Fibroblast of skin of back (primary cell): ENCODE measurements at places on chromosomes 12 and 14.

DNA sequence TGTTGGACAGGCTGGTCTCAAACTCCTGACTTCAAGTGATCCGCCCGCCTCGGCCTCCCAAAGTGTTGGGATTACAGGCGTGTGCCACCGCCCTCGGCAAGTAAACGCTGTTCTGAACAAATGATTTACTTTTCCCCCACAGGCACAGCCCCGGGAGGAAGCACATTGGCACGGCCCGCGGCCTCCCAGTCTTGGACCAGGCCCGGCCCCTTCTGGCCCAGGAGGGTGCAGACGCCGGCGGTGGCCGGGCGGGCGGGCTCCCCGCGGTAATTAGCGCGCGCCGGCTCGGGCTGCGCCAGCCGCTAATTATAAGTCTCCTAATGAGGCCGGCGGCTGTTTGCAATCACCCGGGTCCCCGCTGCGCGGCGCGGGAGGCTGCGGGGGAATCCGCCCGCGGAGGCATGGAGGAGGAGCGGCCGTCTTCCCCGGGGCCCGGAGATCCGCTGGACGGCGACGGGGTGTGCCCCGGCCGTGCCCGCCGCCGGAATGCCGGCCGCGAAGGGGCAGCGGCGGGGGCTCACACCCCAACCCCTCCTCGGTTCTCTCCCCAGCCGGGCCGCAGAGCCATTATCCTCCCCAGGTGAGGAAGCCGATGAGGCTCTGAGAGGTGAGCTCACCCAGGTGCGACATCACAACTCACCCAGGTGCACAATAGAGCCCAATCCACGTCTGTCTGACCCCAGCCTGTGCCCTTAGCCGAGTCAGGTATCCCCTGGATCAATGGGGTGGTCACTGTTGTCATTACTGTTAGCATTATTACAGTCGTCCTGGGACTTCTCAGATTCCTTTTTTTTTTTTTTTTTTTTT lies 3.3 kb upstream of the POP5 start:
- DNase-seq: no peak

- no peak for DNase-seq
Observed at GRCh38 chr12:77324416-77324762, 259.0 kb upstream of the E2F7 start.

DNA sequence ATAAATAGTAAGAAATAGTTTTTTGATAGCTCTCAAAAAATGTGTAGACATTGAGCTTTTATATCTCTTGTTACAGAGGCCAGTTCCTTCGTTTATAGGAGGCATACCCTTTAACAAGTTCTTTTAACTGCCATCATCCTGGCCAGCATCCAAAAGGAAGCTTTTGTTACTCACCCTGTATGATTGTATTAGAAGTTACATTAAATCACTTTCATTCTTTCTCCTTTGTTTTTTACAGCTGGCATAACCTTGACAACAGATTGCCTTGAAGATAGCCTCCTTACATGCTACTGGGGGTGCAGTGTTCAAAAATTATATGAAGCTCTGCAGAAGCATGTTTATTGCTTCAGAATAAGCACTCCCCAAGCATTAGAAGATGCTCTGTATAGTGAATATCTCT lies 20.1 kb downstream of the CGRRF1 start:
- DNase-seq: peak; percentile 56

DNA sequence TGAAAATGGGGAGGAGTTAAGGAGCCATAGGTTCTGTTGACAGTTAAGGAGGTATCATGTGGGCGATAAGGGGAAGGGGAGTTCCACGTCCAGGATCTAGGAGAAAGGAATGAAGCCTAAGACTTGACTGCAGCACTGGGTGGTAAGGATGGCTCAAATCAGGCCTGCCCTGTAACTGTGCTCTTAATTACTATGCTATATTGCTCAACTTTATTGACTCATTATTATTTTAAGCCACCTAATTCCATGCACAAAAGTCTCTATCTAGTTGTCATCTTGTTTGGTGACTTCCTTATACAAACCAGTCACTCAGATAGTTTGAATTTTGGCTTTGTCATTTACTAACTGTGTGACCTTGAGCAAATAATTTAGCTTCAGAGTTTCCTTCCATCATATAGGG lies 242.1 kb upstream of the ARHGAP5 start:
- DNase-seq: no peak

DNA sequence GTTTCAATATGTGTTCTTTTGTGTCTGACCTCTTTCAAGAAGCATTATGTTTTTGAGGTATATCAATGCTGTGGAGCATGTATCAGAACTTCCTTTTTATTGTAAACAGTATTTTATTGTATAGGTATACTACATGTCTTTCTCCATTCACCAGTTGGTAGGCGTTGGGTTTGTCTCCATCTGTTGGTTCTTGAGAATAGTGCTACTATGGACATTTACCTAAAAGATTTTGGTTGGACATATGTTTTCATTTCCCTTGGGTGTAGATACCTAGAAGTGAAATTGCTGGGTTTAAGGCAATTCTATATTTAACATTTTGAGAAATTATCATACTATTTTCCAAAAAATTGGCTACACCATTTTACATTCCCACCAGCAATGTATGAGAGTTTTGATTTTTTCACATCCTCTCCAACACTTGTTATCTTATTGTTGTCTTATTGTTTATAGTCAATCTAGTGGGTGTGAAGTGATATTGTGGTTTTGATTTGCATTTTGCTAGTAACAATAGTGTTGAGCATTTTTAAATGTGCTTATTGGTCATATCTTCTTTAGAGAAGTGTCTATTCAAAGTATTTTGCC lies 409.2 kb downstream of the IPO8 start:
- peak; percentile 35 for DNase-seq

DNA sequence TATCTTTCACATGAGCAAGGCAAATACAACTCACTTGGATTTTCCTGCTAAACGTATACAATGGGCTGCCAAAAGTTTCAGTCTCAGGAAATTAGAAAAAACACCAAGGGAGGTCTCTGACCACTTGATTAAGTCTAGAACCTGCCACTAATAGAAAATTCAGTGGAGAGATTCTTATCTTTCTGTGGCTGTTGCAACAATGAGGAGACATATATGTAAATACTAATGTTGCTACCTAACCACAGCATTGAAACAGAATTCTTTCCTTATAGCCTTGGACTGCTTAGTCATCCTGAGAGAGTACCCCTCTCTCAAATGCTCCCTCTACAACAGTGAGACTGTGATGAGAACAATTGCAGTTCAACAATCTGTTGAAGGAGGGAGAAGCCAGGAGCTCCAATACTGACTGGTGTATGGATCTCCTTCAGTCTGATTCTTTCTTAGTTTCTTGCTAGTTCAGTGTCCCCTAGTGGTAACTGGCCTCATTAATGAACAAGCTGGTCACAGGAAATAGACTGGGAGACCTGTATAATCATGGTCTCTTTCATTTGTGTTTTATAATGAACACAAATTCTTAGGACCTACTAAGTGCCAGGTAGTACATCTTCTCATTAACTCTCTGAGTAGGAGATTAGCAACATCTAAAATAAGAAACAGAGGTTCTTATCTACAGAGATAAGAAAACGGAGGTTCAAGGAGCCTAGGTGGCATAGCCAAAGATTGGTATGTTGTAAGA lies 164.5 kb downstream of the SLC38A4 start:
- peak; percentile 92 for DNase-seq

DNA sequence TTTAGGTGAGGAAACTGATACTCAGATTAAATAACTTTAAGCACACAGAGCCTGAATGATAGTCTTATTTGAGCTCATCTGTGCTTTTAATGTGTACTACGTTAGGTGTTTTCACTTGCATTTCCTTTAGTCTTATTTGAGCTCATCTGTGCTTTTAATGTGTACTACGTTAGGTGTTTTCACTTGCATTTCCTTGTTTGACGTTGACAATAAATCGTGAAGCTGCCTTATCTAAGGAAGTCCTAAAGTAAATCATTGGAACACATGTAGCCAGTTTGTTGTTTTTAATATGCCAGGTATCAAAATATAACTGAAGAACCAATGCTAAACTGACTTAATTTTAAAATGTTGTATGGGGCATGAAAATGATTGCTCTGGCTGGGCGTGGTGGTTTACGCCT lies 2.0 kb downstream of the RAP1B start:
- no peak for DNase-seq

GRCh38 chr14:76926521-76927251 lies 100.5 kb downstream of the LRRC74A start:
- peak; percentile 85 for DNase-seq

GRCh38 chr12:123115409-123116121 lies 35.3 kb downstream of the PITPNM2 start:
- peak; percentile 92 for DNase-seq

DNA sequence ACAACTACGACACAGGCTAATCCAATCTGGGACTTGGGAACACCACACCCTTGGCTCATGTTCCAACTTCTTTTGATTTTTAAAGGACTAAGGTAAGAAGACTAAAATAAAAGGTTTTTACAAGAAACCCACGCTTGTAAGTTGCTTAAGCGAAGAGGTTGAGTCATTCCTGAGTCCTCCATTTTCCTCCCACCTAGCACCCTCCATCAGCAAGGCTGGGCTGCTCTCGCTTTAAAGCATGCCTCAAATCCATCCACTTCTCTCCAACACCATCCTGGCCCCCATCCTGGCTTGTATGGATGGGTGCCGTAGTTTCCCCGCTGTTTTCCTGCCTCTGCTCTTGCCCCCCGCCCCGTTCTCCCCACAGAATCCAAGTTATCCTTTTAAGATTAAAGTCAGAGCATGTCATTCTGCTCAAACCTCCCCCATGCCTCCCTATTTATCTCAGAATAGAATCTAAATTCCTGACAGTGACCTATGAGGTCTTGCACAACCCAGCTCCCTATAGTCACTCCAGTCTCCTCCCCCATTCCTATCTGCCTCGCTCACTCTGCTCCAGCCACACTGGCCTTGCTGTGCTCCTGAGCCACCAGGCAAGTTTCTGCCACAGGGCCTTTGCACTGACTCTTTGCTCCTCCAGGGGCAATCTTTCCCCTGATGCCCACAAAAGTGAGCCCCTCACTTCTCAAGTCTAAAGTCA lies 34.5 kb downstream of the SCARB1 start:
- peak; percentile 91 for DNase-seq

GRCh38 chr12:1811281-1811947 lies 9.0 kb upstream of the LRTM2 start:
- no peak for DNase-seq

GRCh38 chr12:120468821-120469449 lies 613 bp downstream of the SRSF9 start:
- DNase-seq: no peak

DNA sequence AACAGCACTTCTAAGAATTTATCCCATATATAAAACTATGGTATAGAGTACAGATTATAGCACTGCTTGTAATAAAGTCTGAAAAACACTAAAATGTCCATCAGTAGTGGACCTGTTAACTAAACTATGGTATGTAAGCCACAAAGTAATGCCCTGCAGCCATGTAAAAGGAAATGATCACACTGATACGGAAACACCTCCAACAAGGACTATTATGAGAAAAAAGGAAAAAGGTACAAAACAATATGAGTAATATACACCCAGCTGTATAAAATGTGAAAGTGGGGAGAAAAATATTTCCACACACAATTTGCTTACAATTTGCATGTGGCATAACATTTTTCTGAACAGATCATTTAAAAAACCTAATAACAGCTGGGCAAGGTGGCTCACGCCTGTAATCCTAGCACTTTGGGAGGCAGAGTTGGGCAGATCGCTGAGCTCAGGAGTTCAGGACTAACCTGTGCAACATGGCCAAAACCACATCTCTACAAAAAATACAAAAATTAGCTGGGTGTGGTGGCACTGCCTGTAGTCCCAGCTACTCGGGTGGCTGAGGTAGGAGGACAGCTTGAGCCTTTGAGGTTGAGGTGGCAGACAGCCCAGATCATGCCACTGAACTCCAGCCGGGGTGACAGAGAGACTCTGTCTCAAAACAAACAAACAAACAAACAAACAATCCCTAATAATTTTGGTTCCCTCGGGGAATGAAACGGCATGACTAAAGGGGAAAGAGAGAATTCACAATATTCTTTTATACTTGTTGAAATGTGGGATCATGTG lies 250.5 kb downstream of the MED13L start:
- DNase-seq: no peak

DNA sequence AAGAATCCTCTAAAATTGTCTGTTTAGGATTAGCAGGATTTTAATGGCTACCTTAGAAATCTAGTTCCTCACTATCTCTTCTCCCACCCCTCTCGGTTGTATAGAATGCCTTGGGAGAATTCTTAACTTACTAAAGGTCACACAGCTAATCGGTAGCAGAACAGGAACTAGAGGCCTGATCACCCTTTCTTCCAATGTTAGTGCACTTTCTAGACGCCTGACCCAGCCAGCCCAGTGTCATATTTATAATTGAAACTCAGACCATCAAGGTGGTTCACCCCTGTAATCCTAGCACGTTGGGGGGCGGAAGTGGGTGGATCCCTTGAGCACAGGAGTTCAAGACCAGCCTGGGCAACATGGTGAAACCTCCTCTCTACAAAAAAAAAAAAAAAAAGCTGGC lies 1.7 kb downstream of the TIGAR start:
- no peak for DNase-seq

GRCh38 chr12:15996254-15996653 lies 85.1 kb downstream of the DERA start:
- DNase-seq: peak; percentile 76

- peak; percentile 8 for DNase-seq
Observed at GRCh38 chr14:68735856-68736255, 57.0 kb downstream of the ZFP36L1 start.

- no peak for DNase-seq
Observed at GRCh38 chr14:34964977-34965764, 17.6 kb upstream of the SRP54 start.

DNA sequence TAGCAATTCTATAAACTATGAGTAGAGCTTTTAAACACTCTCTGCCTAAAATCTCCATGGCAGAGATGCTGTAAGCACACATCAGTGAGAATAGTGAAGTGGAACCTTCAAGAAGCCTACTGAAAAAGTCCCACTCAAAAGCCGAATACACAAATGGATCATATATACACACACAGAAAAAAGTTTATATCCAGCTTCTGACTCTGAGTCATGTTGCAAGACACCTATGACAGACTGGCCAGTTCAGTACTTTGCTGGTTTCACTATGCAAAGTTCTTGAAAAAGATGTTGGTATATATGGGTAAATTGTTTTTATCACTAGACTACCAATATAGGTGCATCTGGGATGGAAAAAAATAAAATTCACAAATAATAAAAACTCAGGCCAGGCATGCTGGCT lies 126.1 kb downstream of the KCNK10 start:
- DNase-seq: no peak

- no peak for DNase-seq
Observed at GRCh38 chr12:39892146-39892545, 213.7 kb downstream of the SLC2A13 start.

- DNase-seq: peak; percentile 76
Observed at GRCh38 chr14:41604721-41605531, 1.8 kb upstream of the LRFN5 start.

GRCh38 chr14:57530571-57530970 lies 36.9 kb upstream of the CCDC198 start:
- DNase-seq: no peak
